ENCODE measurements at places on chromosomes 11 and 22. TPM values are rescaled to one million over a fixed set of nuclear protein-coding genes. Genes with fewer than 3 reads are reported as not detected.

OR5P2 gene
- total RNA-seq, result not detected

CEP126 gene
- 2.9 TPM for total RNA-seq

MRGPRX3 gene
- not detected for total RNA-seq

DNA sequence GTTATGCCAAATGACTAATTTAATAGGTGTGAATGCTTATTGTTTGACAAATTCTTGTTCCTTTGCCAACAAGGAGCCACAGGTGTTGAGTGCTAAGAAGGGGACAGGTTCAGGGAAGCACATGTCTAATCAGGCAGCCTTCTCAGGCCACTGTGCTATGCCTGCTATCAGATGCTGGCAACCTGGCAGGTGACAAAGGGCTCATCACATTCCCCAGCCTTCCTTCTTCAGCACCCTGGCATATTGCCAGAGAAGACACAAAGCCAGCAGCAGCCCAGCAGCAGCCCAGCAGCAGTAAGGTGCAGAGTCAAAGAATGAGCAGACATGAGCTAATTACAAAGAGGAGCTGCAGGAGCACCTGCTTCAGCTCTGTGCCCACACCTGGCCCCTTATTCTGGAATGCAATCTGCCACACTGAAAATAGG, 68.2 kb downstream of the GUCY1A2 start:
- H3K27me3 ChIP-seq, result no peaks in the 10 kb centered on the region
- H3K4me1 ChIP-seq, result no peaks in the 10 kb centered on the region
- no peak for DNase-seq
- H3K27ac ChIP-seq, result no peak overlapping the region
- H3K4me3 ChIP-seq, result no peak overlapping the region
- no peaks in the 10 kb centered on the region for H3K36me3 ChIP-seq

GRCh38 chr11:518463-519202, 11.6 kb upstream of the RNH1 start:
- no peaks in the 10 kb centered on the region for H3K4me1 ChIP-seq

- DNase-seq, result no peak
- H3K4me3 ChIP-seq, result no peak overlapping the region
- no peaks in the 10 kb centered on the region for H3K36me3 ChIP-seq
Measured at GRCh38 chr11:68828155-68828931, 13.4 kb downstream of the CPT1A start.

- no peak for DNase-seq
- H3K36me3 ChIP-seq, result no peaks in the 10 kb centered on the region
- no peak overlapping the region for H3K4me3 ChIP-seq
- H3K27me3 ChIP-seq, result no peaks in the 10 kb centered on the region
- no peaks in the 10 kb centered on the region for H3K4me1 ChIP-seq
- no peak overlapping the region for H3K27ac ChIP-seq
Measured at GRCh38 chr11:38711110-38711509, 2113.1 kb upstream of the RAG2 start.

DNA sequence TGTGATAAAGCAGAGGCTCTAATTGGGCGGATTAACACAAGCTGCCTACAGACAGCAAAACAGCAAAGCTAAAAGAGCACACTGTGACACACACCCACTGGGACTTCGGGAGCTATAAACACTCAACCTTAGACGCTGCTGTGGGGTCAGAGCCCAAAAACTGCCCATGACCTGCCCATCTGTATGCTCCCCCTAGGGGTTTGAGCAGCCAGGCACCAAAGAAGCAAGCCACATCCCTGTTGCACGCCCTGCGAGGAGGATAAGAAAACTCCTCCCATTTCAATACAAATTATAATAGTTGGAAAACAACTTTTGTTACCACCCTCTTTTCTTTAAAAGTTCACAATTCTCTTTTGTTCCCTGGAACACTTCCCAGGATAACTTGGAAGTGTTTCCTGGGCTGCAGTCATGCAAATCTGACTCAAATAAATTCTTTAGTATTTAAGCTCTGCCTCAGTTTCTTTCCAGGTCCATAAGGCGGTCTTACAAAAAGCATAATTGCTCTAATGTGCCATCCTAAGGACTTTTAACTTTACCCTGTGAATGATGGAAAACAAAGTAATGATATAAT, 86.4 kb downstream of the DLG2 start:
- H3K4me3 ChIP-seq, result no peak overlapping the region
- H3K27me3 ChIP-seq, result no peaks in the 10 kb centered on the region
- no peak for DNase-seq
- H3K36me3 ChIP-seq, result no peaks in the 10 kb centered on the region
- H3K4me1 ChIP-seq, result no peaks in the 10 kb centered on the region

- no peaks in the 10 kb centered on the region for H3K4me1 ChIP-seq
- H3K4me3 ChIP-seq, result no peak overlapping the region
- no peak overlapping the region for H3K27ac ChIP-seq
- DNase-seq, result no peak
Measured at GRCh38 chr11:100866453-100866852, 179.4 kb downstream of the ARHGAP42 start.

DNA sequence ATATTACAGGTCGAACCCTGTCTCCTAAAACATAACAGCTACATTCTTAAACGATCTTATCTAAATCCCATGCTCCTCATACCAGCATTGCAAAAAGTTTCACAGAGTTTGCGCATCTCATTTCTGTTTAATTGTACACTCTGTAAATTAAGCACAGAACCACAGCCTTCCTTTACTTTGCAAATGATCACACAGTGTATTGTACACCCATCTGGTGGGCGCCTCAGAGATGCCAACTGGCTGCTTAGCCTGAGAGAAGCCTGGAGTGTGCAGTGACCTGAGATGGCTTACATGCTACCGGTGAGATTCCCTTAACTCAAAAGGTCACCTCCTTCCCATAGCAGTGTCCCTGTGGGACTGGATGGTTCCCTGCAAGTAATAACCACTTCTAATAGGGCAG, 1077.3 kb downstream of the OPCML start:
- no peaks in the 10 kb centered on the region for H3K36me3 ChIP-seq
- no peak overlapping the region for H3K27ac ChIP-seq
- no peak overlapping the region for H3K4me3 ChIP-seq
- DNase-seq, result no peak
- H3K27me3 ChIP-seq, result no peaks in the 10 kb centered on the region

- no peak overlapping the region for H3K4me3 ChIP-seq
- H3K27ac ChIP-seq, result no peak overlapping the region
- no peaks in the 10 kb centered on the region for H3K36me3 ChIP-seq
Measured at GRCh38 chr11:72061739-72062396, 18.5 kb downstream of the NUMA1 start.

DNA sequence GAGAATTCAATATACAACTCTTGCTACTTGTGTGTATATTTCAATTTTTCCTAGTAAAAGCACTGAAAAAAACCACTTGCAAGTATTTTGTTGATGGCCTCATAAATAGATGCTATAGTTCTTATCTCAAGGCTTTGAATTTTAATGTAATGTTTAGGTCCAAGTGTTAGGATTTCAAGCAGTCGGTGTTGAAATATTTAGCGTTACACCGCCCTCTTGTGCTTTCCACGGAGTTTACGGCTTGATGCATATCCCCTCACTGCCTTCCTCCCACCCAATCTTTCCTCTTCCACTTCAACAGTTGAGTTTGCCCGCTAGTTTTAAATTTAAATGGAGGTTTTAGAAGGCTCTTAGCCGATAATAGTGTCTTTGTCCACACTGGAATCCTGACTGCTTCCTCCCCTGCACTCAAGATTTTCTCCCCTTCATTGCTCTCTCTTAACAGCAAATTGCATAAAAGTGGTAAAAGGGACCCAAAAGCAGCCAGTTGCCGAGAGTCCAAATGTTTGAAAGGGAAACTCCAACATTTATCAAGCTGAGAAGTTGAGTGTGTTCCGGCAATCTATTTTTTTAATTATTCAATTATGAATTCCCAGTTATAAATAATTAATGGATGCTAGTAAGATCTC, 25.9 kb upstream of the HTATIP2 start:
- H3K4me1 ChIP-seq, result no peaks in the 10 kb centered on the region
- H3K27me3 ChIP-seq, result no peaks in the 10 kb centered on the region
- DNase-seq, result no peak

GRCh38 chr11:44805596-44805995, 78.8 kb downstream of the TSPAN18 start:
- no peak for DNase-seq
- H3K4me1 ChIP-seq, result no peaks in the 10 kb centered on the region
- no peaks in the 10 kb centered on the region for H3K36me3 ChIP-seq
- H3K27ac ChIP-seq, result no peak overlapping the region
- H3K27me3 ChIP-seq, result no peaks in the 10 kb centered on the region
- H3K4me3 ChIP-seq, result no peak overlapping the region

DNA sequence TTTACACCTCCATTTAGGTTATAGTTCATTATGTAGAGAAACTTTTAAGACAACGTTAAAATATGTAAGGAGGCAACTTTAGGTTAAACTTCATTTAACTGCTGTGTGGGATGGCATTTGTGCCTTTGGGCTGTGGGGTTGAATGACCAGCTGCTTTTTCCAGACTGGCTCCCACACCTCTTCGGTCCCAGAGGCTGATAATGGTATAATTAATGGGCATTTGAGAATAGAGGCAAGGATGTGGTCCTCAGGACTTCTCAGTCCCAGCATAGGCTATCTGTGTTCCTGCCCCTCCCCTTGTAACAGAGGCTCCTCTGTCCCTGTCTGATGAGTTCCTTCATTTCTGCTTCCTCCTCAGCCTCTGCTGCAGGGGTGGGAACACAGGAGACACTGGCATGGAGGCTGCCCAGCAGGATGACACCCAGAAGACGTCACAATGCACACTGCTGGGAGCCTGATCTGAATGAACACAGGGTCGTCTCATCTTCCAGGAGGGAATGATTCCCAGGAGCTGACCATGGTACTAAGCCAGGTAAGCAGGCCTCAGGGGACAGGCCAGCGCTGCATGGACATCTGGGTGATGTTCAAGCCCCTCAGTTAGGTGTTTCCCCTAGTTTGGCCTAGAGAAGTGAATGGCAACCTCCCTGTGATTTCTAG, 17.1 kb upstream of the GNAZ start:
- H3K4me1 ChIP-seq, result no peaks in the 10 kb centered on the region
- no peak overlapping the region for H3K27ac ChIP-seq
- DNase-seq, result peak; percentile 27
- H3K36me3 ChIP-seq, result no peaks in the 10 kb centered on the region

GRCh38 chr22:47032091-47032943, 269.9 kb downstream of the TBC1D22A start:
- no peaks in the 10 kb centered on the region for H3K27me3 ChIP-seq
- DNase-seq, result no peak
- no peaks in the 10 kb centered on the region for H3K4me1 ChIP-seq

DNA sequence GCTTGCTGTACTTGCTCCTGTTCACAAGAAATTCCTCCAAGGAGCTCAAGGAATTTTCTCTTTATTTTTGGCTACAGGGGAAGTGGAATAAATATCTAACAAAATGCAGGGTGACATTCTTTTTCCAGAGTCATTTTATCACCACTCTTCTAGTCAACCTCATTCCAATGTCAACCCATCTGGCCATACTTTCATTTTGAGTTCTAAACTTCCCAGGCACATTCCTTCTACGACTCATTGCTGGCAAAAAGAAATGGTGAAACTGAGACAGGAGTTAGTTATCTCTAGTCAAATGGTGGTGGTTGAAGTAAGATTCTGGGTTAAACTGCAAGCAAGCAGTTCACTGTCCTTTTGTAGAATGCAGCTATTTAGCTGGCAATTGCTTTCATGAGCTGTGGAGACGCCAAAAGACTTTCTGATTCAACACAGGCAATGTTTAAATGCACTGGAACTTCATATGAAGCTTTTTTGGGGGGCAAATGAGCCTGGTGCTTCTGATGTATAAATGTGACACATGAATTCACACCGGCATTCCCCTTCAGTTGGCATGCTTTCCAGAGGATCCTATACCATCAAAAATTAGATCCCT, 304.6 kb downstream of the CADM1 start:
- no peaks in the 10 kb centered on the region for H3K36me3 ChIP-seq
- no peaks in the 10 kb centered on the region for H3K27me3 ChIP-seq
- DNase-seq, result no peak
- H3K4me1 ChIP-seq, result no peaks in the 10 kb centered on the region

DNA sequence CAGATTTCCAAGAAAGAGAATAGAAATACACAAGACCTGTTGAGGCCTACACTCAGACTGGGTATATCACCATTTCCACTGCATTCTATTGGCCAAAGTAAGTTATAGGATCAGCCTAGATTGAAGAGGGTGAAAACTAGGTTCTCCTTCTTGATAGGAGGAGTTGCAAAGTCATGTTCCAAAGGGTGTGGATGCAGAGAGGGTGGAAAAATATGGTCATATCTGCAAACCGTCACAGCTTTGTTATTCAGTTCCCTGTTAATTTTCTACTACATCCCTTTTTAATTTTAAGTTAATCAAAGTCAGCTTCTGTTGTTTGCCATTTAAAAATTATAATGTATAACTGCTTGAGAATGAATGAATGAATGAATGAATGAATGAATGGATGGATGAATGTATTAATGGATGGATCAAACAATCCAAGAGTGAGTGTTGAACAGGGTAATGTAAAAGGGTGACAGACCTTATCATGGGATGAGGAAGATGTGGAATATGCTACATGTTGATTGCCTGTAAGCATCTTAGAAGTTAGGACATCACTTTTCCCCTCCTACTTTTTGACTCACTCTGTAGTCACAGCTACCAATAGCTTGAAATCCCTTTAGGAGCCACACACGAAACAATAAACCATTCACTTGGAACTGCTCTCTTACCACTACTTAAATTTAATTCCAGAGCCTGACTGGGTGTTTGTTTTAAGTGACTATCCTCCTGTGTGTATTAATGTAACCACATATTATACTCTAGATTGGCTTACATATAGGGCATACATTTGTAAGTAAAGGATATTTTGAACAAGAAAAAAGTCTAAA, 121.5 kb downstream of the CCDC34 start:
- H3K27me3 ChIP-seq, result no peaks in the 10 kb centered on the region
- H3K4me1 ChIP-seq, result no peaks in the 10 kb centered on the region
- H3K4me3 ChIP-seq, result no peak overlapping the region
- DNase-seq, result no peak

GRCh38 chr11:134365011-134365925, 33.5 kb downstream of the GLB1L2 start:
- no peaks in the 10 kb centered on the region for H3K27me3 ChIP-seq
- DNase-seq, result peak; percentile 35
- no peaks in the 10 kb centered on the region for H3K4me1 ChIP-seq
- no peak overlapping the region for H3K27ac ChIP-seq
- H3K4me3 ChIP-seq, result no peak overlapping the region
- no peaks in the 10 kb centered on the region for H3K36me3 ChIP-seq

Measured in Peyer's patch (tissue), 4 donors.